ENCODE measurements at places on chromosomes 16 and 17.

- DNase-seq, result no peak
Measured at GRCh38 chr17:13788385-13788784, 186.7 kb upstream of the HS3ST3A1 start.

DNA sequence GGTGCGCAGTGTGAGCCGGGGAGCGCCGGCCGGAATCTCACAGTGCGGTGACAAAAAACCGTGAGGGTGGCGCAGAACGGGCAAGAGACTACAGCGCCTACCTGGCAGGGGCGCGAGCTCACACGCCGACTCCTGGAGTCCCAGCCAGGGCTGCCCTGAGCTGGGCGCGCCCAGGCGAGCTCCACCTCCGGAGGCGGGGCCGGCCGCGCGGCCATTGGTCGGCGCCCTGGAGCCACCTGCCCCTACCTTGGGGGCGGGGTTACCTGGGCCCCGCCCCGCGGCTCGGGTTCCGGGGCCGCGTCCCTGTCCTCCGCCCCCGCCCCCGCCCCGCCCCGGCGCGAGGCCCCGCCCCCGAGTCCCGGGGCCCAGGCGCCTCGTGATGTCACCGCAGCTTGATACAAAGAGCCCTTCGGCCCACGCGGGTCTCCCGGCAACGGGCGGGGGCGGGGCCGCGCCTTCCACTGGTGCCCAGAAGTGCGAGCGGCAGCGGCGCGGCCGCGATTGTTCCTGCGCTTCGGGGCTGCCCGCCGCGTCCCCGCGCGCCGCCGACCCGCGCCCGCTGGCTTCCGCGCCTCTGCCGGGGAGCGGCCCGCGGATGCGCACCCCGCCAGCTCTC lies 96.3 kb downstream of the RAB11FIP4 start:
- peak; percentile 90 for DNase-seq

DNA sequence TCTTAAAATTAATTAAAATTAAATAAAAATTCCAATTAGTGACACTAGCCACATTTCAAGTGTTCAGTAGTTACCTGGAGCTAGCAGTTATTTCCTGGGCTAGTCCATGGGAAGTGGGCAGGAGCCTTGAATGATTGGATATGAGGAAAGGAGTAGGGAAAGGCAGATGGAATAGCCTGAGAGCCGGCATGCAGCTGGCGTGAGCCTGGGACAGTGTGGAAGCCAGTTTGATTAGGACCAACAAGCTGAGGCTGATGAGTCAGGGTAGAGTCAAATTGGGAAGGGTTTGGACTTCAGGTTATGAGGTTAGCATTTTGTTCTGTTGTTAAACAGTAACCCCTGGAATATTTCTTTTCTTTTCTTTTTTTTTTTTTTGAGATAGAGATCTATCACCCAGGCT lies 15.3 kb upstream of the GNA13 start:
- no peak for DNase-seq

GRCh38 chr16:65068151-65068740 lies 53.6 kb downstream of the CDH11 start:
- DNase-seq, result no peak

- DNase-seq, result peak; percentile 79
Measured at GRCh38 chr17:79741751-79742588, 11.2 kb downstream of the ENPP7 start.

DNA sequence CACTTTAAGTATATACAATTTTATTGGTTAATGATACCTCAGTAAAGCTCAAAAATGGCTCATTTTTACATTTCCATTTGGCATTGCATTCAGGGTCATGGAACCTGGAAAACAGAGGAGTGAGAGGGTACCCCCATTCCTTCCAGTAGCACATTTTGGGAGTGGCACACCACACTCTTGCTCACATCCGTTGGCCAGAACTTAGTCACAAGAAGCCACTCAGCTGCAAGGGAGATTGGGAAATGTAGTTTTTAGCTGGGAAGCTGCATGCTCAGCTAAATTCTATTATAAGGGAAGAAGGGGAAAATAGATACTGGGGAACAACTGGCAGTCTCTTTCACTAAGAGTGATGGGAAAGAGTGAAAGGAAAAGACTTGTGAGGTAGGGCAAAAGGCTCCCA lies 102.5 kb upstream of the TMEM97 start:
- DNase-seq, result no peak

GRCh38 chr17:79543531-79543930 lies 67.3 kb downstream of the RBFOX3 start:
- DNase-seq, result no peak

All from NCI-H1930 (cell line).